Prostate gland (tissue), 2 donors: ENCODE measurements at places on chromosomes 7 and 10. TPM values are rescaled to one million over a fixed set of nuclear protein-coding genes. Genes with fewer than 3 reads are reported as not detected.

NEUROD6 gene
- not detected for total RNA-seq

LRRC17 gene
- 9.8 TPM for total RNA-seq

TLL2 gene
- total RNA-seq = 0.32 TPM

PIK3CG gene
- total RNA-seq = 5.1 TPM

DNA sequence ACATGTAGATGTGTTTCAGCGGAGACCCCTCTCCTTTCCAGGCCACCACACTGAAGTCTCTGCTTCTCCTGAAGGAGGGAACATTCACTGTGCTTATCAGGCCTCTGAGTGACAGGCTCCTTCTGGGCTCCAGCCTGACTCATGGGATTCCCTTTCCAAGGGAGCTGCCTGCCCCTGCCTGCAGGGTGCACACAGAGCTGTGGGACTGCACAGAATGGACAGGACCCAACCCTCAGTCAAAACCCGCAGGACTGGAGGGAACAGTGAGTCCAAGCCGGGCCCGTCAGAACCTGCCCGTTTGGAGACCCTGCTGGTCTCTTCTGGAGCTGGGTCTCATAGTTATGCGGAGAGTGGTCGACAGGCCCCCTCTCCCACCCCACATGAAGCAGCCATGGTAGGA, 32.6 kb downstream of the PLAC9 start:
- no peaks in the 10 kb centered on the region for H3K27me3 ChIP-seq
- H3K36me3 ChIP-seq = no peaks in the 10 kb centered on the region
- DNase-seq = no peak
- H3K4me1 ChIP-seq = peaks cover 21% of the 10 kb centered on the region
- H3K4me3 ChIP-seq = no peak overlapping the region

DNA sequence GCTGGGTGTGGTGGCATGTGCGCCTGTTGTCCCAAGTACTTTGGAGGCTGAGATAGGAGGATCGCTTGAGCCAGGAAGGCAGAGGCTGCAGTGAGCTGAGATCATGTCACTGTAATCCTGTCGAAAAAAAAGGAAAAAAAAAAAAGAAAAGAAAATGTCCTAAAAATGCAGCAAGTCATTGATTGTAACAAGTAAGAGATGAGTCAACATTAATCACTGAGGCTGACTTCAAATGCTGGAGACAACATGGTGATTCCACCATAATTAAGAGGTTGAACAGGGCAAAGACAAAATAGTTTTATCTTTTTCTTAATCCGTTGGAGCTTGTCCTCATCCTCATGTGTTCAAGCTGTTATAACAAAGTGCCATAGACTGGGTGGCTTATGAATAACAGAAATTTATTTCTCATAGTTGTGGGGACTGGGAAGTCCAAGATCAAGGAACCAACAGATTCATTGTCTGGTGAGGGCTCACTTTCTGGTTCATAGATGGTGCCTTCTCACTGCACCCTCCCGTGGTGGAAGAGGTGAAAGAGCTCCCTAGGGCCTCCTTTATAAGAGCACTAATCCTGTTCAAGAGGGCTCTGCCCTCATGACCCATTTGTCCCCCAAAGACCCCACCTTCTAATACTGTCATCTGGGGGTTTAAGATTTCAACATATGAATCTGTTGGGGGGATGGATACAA, 60.3 kb downstream of the TBXAS1 start:
- H3K4me1 ChIP-seq = no peaks in the 10 kb centered on the region
- no peak overlapping the region for H3K4me3 ChIP-seq
- H3K27ac ChIP-seq = no peak overlapping the region
- H3K36me3 ChIP-seq = no peaks in the 10 kb centered on the region
- no peaks in the 10 kb centered on the region for H3K27me3 ChIP-seq

DNA sequence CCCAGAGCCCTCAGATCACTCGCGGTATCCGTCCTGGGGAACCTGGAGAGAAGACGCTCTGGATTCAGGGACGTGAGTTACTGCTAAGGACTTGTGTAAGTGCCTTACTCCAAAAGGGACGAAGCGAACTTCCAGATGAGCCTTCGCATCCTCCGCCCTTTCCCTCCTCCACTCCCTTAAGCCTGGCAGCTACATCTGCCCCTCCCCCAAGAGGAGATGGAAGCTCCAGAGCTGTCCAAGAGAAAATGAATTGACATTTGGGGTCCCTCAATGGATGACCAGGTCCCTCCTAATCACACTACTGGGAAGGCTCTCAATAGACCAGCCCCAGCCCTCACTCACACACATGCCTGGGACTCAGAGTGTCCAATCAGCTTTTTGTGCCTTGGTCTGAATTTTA, 31.3 kb upstream of the GDF10 start:
- DNase-seq = no peak
- H3K4me1 ChIP-seq = no peaks in the 10 kb centered on the region
- H3K27ac ChIP-seq = no peak overlapping the region

GRCh38 chr10:113273181-113274163, 279.4 kb upstream of the HABP2 start:
- H3K4me3 ChIP-seq = no peak overlapping the region
- no peak for DNase-seq
- H3K36me3 ChIP-seq = no peaks in the 10 kb centered on the region
- no peak overlapping the region for H3K27ac ChIP-seq

DNA sequence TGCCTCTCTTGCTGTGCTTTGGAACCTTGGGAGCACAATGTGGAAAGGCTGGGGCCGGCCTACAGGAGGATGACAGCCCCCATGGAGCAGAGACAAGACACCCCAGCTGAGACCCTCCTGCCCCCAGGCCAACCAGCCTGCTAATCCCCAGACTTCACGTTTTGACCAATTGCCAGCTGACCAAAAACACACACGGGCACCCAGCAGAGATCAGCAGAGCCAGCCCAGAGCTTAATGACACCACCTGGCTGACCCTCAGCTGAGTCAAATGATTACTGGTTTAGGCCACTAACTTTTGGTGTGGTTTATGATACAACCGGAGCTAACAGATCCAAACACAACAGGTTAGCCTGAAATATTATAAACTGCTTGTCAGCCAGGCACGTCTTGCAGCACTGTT, 111.2 kb upstream of the KIF5B start:
- no peaks in the 10 kb centered on the region for H3K27me3 ChIP-seq
- H3K4me3 ChIP-seq = no peak overlapping the region
- no peaks in the 10 kb centered on the region for H3K36me3 ChIP-seq
- no peaks in the 10 kb centered on the region for H3K4me1 ChIP-seq
- no peak for DNase-seq

DNA sequence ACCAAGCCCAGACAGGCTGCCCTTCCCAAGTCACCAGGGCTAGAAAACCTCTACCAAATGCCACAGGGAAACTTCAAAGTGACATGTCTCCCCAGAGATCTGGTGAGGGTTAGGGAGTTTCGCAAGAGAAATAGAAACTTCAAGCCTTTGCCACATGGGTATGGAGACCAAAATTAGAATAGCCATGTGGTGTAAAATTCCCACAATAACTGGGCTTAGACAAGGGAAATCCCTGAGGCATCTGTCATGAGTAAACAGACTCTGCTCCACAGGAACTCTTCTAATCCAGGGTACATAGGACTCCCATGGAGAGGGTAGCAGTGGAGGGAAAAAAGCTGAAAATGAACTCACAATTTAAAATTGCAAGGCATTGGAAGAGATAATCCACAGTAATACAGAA, 14.3 kb downstream of the ADAM12 start:
- no peaks in the 10 kb centered on the region for H3K36me3 ChIP-seq
- H3K4me1 ChIP-seq = no peaks in the 10 kb centered on the region
- no peak overlapping the region for H3K27ac ChIP-seq
- no peak overlapping the region for H3K4me3 ChIP-seq
- no peaks in the 10 kb centered on the region for H3K27me3 ChIP-seq
